ENCODE measurements at places on chromosomes 2 and 18.

DNA sequence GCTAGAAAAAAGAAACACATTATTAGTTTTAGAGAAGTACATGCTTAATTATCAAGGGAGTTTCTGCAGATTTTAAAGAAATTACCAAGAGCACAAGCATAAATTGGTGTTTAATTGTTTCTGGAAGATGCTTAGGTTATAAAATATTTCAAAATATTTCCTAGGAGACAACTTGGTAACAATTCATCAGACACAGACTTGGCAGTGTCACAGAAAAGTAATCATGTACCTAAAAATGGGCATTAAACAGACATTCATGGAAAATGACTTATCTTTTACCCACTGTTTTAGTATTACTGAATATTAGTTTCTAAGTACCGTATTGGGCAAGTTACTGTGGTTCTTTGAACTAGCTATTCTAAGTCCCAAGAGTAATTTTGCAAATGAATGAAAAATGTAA lies 428.8 kb upstream of the LYPD1 start:
- no peak for DNase-seq

DNA sequence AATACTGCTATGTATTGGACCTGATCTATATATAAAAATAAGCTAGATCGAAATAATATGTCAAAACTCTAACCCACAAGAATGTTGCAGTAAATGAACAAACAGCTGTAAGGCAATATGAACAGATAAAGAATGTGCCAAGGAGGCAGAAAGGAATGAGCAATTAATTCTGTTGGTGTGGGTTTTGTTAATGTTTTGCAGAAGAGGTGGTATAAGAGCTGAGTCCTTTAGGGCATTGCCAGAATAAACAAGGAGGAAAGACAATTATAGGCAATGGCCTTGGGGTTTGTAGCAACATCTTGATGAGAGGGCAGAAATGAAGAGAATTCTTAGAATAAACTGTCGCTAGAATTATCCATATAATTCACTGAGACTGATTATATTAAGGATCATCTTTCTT lies 240.9 kb upstream of the GULP1 start:
- DNase-seq = no peak

DNA sequence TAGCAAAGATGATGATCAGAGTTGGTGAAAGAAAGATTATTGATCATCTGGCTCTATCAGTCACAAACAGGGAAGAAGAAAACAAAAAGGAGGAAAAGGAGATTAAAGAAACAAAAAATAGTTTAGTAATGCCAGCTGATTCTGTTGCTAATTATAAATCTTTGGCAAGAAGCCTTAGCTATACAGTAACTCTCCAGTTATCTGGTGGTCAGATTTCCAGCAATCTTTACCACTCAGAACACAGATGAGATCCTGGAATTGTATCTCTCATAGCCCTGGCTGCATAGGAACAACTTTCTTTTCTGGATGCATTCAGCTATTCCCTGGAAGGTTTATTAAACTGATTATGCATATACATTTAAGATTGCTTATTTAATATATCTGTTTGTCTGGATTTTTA lies 256.8 kb upstream of the ZEB2 start:
- no peak for DNase-seq

- DNase-seq = no peak
Measured at GRCh38 chr18:76354348-76354747, 140.7 kb downstream of the ZNF516 start.

DNA sequence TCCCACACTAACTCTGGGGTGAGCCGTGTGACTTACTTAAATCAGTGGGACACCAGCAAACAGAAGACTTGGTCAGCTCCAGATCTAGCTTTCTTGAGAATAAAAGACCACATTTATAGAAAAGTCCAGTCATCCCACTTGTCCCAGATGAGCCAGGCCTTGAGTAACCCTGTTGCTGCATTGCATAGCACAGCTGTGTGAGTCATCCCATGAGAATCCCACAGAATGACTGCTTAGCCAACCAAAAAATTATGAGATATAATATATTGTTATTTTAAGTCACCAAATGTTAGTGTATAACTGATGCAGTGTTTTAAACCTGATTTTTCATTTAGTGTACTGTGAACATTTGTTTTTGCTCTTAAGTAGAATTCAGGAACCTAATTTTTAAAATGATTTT lies 94.2 kb upstream of the FSHR start:
- no peak for DNase-seq

GRCh38 chr2:32820088-32820487 lies 126.7 kb upstream of the LTBP1 start:
- DNase-seq = no peak

Measured in NCI-H1092 treated with DMSO at 0.1 percent for 48 hours (cell line).